ENCODE measurements at places on chromosomes 12 and 14.

- DNase-seq, result no peak
Measured at GRCh38 chr12:27271206-27271605, 27.1 kb downstream of the STK38L start.

GRCh38 chr12:57759360-57759980 is 4.6 kb downstream of the MARCHF9 start:
- peak; percentile 62 for DNase-seq

DNA sequence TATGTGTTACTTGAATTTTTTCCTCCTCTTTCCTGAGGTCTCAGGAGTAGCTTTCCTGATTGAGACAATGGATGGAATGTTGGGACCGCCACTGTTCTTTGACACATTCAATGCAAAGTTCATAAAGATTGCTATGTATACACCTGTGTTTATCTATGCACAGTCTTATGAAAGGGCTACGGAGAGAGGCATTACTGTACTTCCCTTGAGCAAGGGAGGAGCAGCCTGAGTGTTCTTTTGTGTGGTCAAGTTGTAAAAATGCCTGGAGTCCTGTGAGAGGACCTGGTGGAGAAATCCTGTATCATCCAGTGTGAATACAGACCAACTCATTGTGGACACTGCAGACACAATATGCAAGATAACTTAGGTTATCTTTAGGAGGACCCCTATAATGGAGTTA is 1.2 kb downstream of the SRGAP1 start:
- DNase-seq, result no peak

DNA sequence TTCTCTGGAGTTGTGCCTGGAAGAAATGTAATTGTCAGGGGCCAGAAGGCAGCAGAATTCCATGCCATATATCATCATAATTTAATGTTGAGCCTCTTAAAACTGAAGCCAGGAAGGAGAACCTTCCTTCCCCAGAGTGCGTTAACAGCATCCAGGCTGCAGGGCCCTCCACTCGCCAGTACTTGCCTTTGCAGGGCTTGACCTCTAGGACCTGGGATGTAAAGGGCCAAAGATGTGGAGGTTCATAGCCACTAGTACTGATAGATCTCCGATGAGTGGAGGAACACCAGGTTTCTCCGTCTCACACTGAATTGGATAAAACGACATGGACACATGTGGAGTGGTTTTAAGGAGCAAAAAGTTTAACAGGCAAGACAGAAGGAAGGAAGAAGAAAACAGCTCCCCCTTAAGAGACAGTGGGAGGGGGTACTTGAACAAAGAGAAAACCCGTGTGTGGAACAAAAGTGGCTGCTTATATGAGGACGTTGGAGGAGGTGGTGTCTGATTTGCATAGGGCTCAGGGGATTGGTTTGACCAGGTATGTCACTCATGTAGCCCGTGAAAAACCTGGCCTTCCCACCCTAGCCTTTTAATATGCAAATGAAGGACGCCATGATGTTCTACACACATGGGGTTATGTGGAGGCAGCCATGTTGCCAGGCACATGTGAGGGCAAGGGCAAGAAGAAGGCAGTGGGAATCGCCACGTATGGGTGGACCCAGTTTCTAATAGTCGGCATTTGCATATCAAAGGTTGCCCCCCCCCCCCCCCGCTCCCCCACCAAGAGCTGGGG is 38.8 kb upstream of the WSCD2 start:
- no peak for DNase-seq

- no peak for DNase-seq
Measured at GRCh38 chr14:77100961-77101360, 2.9 kb downstream of the CIPC start.

- no peak for DNase-seq
Measured at GRCh38 chr12:10031771-10032175, 1.3 kb downstream of the CLEC9A start.
